ENCODE measurements at places on chromosomes 5 and 9.

- DNase-seq = no peak
Measured at GRCh38 chr5:134195666-134196065, 18.9 kb upstream of the SKP1 start.

DNA sequence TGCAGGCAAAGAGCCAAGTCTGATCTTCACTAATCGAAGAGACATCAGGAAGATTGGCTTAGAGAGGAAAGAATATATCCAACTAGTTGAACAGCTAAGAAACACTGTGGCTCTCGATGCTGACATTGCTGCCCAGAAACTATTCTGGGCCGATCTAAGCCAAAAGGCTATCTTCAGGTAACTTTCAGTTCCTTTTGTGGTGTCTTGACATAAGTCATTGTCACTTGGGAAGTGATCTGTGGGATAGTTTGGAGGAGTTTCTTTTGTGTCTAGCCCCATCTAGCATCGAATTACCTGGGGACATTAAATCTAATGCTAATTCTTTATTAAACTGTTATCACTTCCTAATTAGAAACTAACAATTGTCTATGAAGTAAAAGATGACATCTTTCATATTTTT, 24.0 kb downstream of the VLDLR start:
- DNase-seq = no peak

GRCh38 chr5:14347522-14347921, 204.4 kb downstream of the TRIO start:
- DNase-seq = no peak

- no peak for DNase-seq
Measured at GRCh38 chr5:68744206-68744605, 349.6 kb upstream of the SLC30A5 start.
